ENCODE measurements at places on chromosomes 4 and X.

GRCh38 chrX:40439625-40440532 is 140.9 kb upstream of the ATP6AP2 start:
- no peaks in the 10 kb centered on the region for H3K4me1 ChIP-seq
- DNase-seq, result no peak
- no peak overlapping the region for H3K27ac ChIP-seq
- no peaks in the 10 kb centered on the region for H3K36me3 ChIP-seq
- H3K27me3 ChIP-seq, result no peaks in the 10 kb centered on the region

- no peaks in the 10 kb centered on the region for H3K27me3 ChIP-seq
- no peak overlapping the region for H3K27ac ChIP-seq
- no peaks in the 10 kb centered on the region for H3K36me3 ChIP-seq
- no peak for DNase-seq
- H3K4me3 ChIP-seq, result no peak overlapping the region
Observed at GRCh38 chr4:134365852-134366251, 164.3 kb upstream of the PABPC4L start.

- H3K27ac ChIP-seq, result no peak overlapping the region
- H3K27me3 ChIP-seq, result no peaks in the 10 kb centered on the region
- DNase-seq, result no peak
- H3K4me1 ChIP-seq, result no peaks in the 10 kb centered on the region
- H3K4me3 ChIP-seq, result no peak overlapping the region
Observed at GRCh38 chrX:31291131-31291530, 219.3 kb upstream of the FTHL17 start.

DNA sequence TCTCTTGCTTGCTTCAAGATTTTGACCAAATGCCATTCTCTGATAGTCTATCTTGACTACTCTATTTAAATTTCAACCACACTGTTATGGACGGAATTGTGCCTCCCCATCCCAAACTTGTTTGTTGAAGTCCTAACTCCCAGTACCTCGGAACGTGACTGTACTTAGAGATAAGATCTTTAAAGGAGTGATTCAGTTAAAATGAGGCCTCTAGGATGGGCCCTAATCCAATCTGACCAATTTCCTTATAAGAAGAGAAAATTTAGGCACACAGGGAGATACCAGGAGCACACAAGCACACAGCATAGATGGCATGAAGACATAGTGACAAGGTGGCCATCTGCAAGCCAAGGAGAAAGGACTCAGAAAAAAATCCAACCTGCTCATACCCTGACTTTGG is 269.9 kb downstream of the KCNIP4 start:
- H3K4me1 ChIP-seq, result no peaks in the 10 kb centered on the region
- no peaks in the 10 kb centered on the region for H3K36me3 ChIP-seq
- H3K27ac ChIP-seq, result no peak overlapping the region
- no peaks in the 10 kb centered on the region for H3K27me3 ChIP-seq
- no peak for DNase-seq
- no peak overlapping the region for H3K4me3 ChIP-seq

- H3K4me1 ChIP-seq, result no peaks in the 10 kb centered on the region
- H3K4me3 ChIP-seq, result no peak overlapping the region
- H3K27ac ChIP-seq, result no peak overlapping the region
- H3K36me3 ChIP-seq, result no peaks in the 10 kb centered on the region
- DNase-seq, result no peak
Observed at GRCh38 chr4:57068237-57068981, 41.8 kb downstream of the IGFBP7 start.

DNA sequence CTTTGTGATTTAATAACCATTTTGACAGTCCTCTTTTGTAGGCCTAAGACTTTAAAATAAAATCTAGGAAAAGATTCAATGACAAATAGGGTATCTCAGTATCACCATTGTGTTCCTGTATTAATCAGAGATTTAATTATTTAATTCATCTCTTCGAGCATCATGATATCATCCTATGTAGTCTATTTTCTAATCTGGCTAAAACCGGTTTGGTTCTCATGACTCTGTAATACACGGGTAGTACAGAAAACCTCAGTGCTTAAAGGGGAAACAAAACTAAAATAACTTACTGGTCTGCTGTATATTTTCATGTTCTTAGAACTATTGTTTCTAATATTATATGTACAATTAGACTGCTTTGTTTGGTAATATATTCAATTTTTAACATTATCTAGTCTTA is 23.7 kb upstream of the FBXW7 start:
- no peaks in the 10 kb centered on the region for H3K27me3 ChIP-seq
- no peaks in the 10 kb centered on the region for H3K36me3 ChIP-seq
- H3K27ac ChIP-seq, result no peak overlapping the region
- no peaks in the 10 kb centered on the region for H3K4me1 ChIP-seq
- DNase-seq, result no peak

DNA sequence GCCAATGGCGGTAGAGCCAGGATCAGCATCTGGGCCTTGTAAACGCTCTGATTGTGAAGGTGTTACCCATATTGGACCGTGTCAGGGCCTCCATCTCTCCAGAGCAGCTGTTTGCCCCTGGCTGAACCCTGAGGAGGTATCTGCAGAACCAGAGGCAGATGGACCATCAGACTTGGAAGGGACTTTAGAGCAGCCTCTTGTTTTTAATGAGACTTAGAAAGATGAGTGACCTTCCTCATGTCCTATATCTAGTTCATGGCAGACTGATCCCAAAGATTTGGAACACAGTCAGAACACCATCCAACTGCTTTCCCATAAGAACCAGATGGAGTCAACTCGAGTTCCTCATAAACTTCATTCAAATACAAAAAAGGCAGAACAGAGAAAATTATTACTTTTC is 135.1 kb upstream of the MSX1 start:
- no peaks in the 10 kb centered on the region for H3K27me3 ChIP-seq
- DNase-seq, result no peak
- H3K4me3 ChIP-seq, result no peak overlapping the region
- peaks cover 1% of the 10 kb centered on the region for H3K4me1 ChIP-seq
- H3K36me3 ChIP-seq, result no peaks in the 10 kb centered on the region

DNA sequence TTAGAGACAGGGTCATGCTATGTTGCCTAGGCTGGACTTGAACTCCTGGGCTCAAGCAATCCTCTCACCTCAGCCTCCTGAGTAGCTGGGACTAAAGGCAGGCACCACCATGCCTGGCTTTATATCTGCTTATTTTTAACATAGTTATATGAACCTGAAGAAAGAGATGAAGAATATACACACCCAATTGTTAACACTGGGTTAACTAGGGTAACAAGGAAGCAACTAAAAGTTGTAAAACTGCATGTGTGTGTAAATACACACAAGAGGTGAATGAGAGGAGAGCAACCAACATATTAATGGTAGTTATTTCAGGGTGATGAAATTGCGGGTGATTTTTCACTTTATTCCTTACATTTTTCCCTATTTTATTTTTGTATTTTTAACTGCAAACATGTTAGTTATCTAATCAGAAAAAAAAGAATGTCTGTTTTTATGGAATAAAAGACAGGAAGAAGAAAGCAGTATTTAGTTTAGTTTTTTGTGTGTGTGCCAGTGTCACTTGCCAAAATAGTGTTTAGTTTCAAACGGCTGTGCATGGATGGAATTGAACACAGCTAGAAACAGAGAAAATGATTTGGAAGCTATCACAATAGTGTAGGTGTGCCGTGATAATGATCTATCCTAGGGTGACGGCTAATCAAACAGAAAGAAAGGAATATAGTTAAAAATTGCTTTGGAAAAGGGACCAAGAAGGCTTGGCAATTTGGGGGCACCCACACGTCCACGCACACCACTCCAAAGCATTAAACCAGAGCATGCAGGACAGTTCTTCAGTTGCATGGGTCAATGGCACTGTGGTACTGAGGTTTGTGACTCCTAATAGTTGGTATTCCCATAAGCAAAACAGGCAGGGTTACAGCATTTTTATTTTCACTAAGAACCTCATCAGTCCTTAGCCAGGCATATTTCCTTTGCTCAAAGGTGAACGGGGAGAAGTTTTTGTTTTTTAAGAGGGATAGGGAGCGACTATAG is 89.1 kb upstream of the KLHL13 start:
- H3K4me3 ChIP-seq, result no peak overlapping the region
- no peaks in the 10 kb centered on the region for H3K4me1 ChIP-seq
- no peak overlapping the region for H3K27ac ChIP-seq
- no peaks in the 10 kb centered on the region for H3K27me3 ChIP-seq
- no peaks in the 10 kb centered on the region for H3K36me3 ChIP-seq
- no peak for DNase-seq

GRCh38 chrX:43019021-43019420 is 241.1 kb upstream of the PPP1R2C start:
- H3K4me3 ChIP-seq, result no peak overlapping the region
- H3K36me3 ChIP-seq, result no peaks in the 10 kb centered on the region
- H3K27me3 ChIP-seq, result no peaks in the 10 kb centered on the region
- no peaks in the 10 kb centered on the region for H3K4me1 ChIP-seq
- no peak overlapping the region for H3K27ac ChIP-seq

GRCh38 chr4:19945501-19945900 is 306.2 kb upstream of the SLIT2 start:
- no peak overlapping the region for H3K27ac ChIP-seq
- DNase-seq, result no peak
- no peaks in the 10 kb centered on the region for H3K36me3 ChIP-seq
- no peak overlapping the region for H3K4me3 ChIP-seq

DNA sequence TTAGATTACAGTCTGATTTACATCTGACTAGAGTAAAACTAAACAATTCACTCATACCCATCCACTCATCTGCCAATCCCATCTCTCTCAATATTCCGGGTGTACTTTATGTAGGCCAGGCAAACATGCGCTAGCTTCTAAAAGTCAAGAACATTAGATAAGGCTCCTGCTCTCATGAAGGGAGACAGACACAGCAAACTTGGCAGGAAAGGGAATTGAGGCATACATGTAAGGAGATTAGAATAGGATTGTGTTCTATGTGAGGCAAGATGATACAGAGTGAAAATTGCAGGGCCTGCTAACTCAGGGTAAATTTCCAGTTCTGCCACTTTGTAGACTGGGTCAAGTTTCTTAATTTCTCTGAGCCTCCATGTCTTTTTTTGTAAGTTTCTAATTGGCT is 135.8 kb downstream of the CDS1 start:
- no peaks in the 10 kb centered on the region for H3K4me1 ChIP-seq
- peaks cover 17% of the 10 kb centered on the region for H3K36me3 ChIP-seq
- H3K27me3 ChIP-seq, result no peaks in the 10 kb centered on the region
- no peak overlapping the region for H3K27ac ChIP-seq
- no peak for DNase-seq
- H3K4me3 ChIP-seq, result no peak overlapping the region

- no peak overlapping the region for H3K4me3 ChIP-seq
- peak; percentile 42 for DNase-seq
- no peaks in the 10 kb centered on the region for H3K27me3 ChIP-seq
- H3K4me1 ChIP-seq, result no peaks in the 10 kb centered on the region
- no peaks in the 10 kb centered on the region for H3K36me3 ChIP-seq
Observed at GRCh38 chr4:87838890-87839591, 6.3 kb downstream of the MEPE start.

GRCh38 chrX:119942831-119943184 is 743 bp downstream of the NKAP start:
- no peak for DNase-seq
- H3K27ac ChIP-seq, result peak overlapping the region; percentile 80
- H3K4me1 ChIP-seq, result no peaks in the 10 kb centered on the region
- H3K36me3 ChIP-seq, result no peaks in the 10 kb centered on the region
- H3K27me3 ChIP-seq, result no peaks in the 10 kb centered on the region

GRCh38 chr4:110195561-110196205 is 2.7 kb downstream of the ELOVL6 start:
- peaks cover 11% of the 10 kb centered on the region for H3K36me3 ChIP-seq
- no peaks in the 10 kb centered on the region for H3K27me3 ChIP-seq
- peaks cover 35% of the 10 kb centered on the region for H3K4me1 ChIP-seq
- peak overlapping the region; percentile 97 for H3K27ac ChIP-seq
- peak overlapping the region; percentile 87 for H3K4me3 ChIP-seq

GRCh38 chrX:115630204-115630603 is 69.2 kb downstream of the PLS3 start:
- H3K27ac ChIP-seq, result no peak overlapping the region
- no peaks in the 10 kb centered on the region for H3K36me3 ChIP-seq
- no peak overlapping the region for H3K4me3 ChIP-seq
- H3K27me3 ChIP-seq, result peaks cover 13% of the 10 kb centered on the region
- no peaks in the 10 kb centered on the region for H3K4me1 ChIP-seq
- no peak for DNase-seq

DNA sequence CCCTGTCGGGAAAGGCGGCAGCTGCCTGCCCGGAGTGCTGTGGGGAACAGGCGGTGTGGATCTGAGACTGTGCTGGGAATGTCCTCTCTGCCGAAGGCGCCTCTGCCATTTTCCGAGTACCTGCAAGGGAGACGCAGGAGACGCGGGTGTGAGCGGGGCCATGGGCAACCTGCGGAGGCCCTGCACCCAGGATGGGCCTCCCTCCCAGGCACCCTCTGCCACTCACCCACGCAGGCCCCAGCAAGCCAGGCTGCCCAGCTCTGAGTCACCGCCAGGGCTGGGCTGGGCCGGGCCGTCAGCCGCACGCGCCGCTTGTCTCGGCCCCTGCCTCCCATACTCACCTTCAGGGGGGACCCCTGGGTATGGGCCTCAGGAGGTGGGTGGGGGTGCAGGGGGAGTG is 3.5 kb upstream of the FGFR3 start:
- peaks cover 4% of the 10 kb centered on the region for H3K4me1 ChIP-seq
- H3K4me3 ChIP-seq, result no peak overlapping the region
- H3K27me3 ChIP-seq, result peaks cover 6% of the 10 kb centered on the region
- no peak for DNase-seq
- no peaks in the 10 kb centered on the region for H3K36me3 ChIP-seq

GRCh38 chrX:45850197-45850774 is 649.6 kb upstream of the DIPK2B start:
- peak overlapping the region; percentile 70 for H3K27ac ChIP-seq
- no peaks in the 10 kb centered on the region for H3K27me3 ChIP-seq
- H3K36me3 ChIP-seq, result peaks cover 30% of the 10 kb centered on the region
- peaks cover 14% of the 10 kb centered on the region for H3K4me1 ChIP-seq
- H3K4me3 ChIP-seq, result peak overlapping the region; percentile 65
- DNase-seq, result peak; percentile 27

GRCh38 chr4:18882468-18882867 is 860.9 kb upstream of the LCORL start:
- no peaks in the 10 kb centered on the region for H3K4me1 ChIP-seq
- H3K27ac ChIP-seq, result no peak overlapping the region
- H3K27me3 ChIP-seq, result no peaks in the 10 kb centered on the region
- H3K36me3 ChIP-seq, result no peaks in the 10 kb centered on the region

- no peaks in the 10 kb centered on the region for H3K4me1 ChIP-seq
- no peak for DNase-seq
- H3K36me3 ChIP-seq, result no peaks in the 10 kb centered on the region
- H3K27me3 ChIP-seq, result no peaks in the 10 kb centered on the region
Observed at GRCh38 chr4:52694936-52695335, 35.8 kb upstream of the USP46 start.

- no peak overlapping the region for H3K27ac ChIP-seq
- peaks cover 52% of the 10 kb centered on the region for H3K4me1 ChIP-seq
- peak; percentile 59 for DNase-seq
- no peak overlapping the region for H3K4me3 ChIP-seq
- no peaks in the 10 kb centered on the region for H3K27me3 ChIP-seq
Observed at GRCh38 chr4:156596706-156597329, 374.8 kb downstream of the PDGFC start.

DNA sequence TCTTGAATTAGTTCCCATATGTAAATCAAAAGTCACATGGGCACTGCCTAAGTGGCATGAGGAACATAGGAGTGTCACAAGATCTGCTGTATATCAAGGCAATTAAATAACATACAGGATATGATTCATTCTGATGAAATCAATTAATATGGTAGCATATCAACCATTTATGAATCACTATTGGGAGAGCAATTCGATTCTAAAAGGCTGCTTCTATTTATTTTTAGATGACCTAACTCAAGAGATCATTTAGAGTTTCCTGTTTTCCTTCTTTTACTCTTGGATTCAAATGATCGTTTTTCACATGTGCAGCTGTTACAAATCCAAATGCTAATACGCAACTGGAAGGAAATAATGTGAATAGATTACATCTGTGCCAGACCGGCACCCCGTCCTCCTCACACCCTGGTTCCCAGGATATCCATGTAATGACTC is 81.9 kb downstream of the HCCS start:
- DNase-seq, result peak; percentile 21
- H3K27ac ChIP-seq, result no peak overlapping the region
- no peak overlapping the region for H3K4me3 ChIP-seq

All from A673 (cell line).